GM06990 (cell line): ENCODE measurements at places on chromosomes 5 and 9.

- DNase-seq, result no peak
Observed at GRCh38 chr5:28750251-28750650, 1711.9 kb upstream of the CDH9 start.

DNA sequence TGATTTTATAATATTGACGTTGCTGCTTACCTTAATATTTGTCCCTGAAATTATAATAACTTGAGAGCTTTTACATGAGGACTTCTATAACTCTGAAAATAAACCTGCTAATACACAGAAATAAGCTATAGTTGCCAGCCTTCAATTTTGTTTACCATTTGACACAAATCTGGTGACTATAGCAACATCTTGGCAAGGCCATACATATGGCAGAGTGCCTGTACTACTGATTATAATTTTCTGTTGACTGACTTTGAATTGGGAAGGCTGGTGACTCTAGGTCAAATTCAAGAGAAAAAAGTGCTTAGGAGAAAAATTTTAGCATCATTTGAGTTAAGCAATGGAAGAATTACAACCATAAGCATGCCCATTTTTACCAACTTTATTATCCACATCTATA is 581.4 kb upstream of the PTPRD start:
- no peak for DNase-seq

DNA sequence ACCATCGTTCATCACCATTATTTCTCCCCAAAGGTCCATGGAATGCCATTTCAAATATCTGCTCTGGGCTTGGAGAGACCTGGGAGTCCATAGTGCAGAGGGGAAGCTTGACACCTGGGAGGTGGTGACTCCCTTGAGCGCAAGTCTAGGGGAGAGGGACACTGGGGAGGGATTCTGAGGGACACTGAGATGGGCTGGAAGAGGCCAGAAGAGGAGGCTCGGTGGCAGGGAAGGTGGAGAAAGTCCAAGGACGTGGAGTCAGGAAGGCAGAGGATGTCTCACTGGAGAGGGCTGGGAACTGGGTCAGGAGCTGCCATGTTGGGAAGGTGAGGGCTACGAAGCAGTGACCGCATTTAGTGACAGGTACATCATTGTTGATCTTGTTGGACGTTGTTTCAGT is 160.3 kb upstream of the MVB12B start:
- DNase-seq, result no peak

DNA sequence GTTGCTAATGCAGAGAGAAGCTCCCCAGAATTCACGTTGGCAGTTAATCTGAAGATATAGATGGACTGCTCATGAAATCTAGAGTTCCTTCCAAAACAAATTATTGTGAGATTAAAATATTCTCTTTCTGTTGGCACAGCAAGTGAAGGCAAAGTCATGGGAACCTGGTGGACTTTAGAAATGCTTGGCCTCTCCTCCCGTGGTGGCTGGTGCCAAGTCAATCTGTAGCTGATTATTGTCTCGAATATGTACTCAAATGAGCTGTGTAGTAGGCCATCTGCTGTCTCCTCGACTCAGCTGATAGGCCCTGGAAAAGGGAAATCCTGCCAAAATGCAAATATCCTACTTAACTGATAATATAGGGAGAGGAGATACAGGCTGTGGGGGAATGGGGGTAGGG is 69.3 kb downstream of the DAPK1 start:
- DNase-seq, result no peak

DNA sequence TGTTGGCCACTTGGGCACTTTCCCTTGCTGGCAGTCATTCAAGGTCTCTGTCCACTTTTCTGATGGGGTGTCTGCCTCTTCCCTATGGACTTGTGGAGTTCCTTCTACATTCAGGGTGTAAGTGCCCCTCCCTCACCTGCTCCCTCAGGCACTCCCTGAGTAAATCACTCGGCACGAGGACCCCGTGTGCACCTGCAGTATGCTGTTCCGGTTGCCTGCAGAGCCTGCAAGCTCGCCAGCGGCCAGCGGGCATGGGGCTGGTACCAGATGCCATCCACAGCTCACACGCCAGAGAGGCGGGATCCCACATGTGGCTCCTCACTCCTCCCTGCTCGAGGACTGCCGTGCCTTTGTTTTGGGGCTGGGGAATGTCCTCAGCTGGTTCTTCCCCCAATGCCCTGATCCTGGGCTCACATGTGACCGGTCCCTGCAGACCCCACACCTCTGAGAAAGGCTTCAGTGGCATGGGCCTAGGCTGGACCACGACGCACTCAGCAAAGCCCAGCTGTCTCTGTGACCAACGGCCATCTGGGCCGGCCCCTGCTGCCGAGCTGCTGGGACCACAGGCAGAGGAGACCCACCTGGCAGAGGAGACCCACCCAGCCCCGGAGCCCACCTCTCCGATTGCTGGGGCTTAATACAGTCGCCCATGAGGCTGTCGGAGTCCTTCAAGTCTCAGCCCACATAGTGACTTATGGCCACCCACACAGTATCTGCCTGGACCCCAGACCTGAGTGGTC is 46.1 kb upstream of the CLPTM1L start:
- DNase-seq, result no peak

- DNase-seq, result no peak
Observed at GRCh38 chr5:174825587-174825986, 101.2 kb downstream of the MSX2 start.

DNA sequence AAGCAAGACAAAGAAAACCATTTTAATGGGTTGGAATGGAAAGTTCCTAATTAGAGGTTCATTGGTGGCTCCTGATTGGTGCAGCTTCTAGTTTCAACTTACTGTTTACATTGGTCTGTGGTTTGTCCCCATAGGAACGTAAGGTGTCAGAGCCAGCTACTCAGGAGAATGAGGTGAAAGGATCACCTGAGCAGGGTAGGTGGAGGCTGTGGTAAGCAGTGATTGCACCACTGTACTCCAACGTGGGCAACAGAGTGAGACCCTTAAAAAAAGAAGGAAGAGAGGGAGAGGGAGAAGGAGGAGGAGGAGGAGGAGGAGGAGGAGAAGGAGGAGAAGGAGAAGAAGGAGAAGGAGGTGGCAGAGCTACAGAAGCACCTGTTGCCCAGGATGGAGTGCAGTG is 30.4 kb downstream of the KCNIP1 start:
- DNase-seq, result no peak

- DNase-seq, result peak; percentile 6
Observed at GRCh38 chr5:124783285-124783684, 36.8 kb upstream of the ZNF608 start.

DNA sequence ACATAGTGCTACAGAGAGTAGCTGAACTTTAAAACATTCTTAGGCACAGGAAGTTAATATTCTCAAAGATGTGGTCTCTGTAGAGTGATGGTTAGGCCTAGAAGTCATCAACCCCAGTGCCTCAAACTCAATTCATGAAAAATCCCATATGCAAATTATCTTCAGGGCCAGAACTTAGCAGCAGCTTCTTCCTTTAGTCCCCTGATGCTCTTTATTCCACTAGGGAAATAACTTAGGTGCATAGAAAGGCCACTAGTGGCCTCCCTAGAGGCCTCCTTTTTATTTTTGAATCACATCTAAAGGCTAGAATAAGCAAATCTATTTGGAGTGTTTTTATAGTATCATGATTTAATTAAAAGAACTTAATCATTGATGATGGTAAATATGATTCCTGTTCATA is 88.3 kb downstream of the GIN1 start:
- DNase-seq, result no peak

GRCh38 chr9:128151309-128152132 is 2.3 kb downstream of the LCN2 start:
- no peak for DNase-seq

GRCh38 chr9:91571036-91571435 is 147.4 kb upstream of the NFIL3 start:
- no peak for DNase-seq

DNA sequence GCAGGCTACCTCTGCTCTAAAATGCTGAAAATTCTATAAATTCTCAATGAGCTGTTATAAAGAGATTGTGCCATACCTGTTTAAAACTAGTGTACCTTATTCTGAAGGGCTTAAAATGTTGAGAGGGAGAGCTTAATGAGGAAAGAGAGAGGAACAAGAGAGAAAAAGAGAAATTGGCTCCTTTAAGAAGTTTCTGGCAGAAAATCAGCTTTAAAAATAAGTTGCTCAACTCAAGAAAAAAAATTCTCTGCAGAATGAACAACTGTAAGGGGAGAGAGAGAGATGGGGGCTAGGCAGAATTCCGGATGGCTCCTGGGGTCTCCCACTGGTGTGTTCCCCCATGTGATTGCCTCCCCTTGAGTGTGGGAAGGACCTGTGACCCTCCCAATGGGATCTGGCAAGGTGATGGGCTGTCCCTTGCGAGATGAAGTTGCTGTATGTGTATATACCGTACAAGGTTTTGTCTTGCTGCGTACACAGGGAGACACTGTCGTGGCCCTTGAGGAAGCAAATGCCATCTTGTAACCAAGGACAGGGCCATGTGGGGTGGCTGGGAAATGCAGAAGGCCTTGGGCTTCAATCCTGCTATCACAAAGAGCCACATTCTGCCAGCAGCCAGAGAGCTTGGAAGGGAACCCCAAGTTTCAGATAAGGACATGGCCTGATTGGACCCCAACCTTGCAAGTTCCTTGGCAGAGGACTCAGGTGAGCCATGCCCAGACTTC is 64.3 kb upstream of the S1PR3 start:
- DNase-seq, result peak; percentile 5

DNA sequence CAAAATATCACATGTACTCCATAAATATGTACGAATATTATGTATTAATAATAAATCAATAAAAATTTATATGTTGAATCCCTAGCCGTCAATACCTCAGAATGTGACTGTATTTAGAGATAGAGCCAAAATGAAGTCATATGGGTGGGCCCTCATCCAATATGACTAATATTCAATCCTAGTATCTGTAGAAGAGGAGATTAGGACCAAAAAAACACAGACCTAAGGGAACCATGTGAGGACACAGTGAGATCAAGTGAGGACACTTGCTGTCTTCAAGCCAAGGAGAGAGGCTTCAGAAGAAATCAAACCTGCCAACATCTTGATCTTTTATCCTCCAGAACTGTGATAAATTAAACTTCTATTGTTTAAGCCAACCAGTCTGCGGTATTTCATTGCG is 3.7 kb upstream of the AMACR start:
- no peak for DNase-seq

GRCh38 chr5:39025456-39025855 is 48.7 kb downstream of the RICTOR start:
- DNase-seq, result no peak

GRCh38 chr5:125372694-125373631 is 626.5 kb upstream of the ZNF608 start:
- DNase-seq, result no peak
